ENCODE measurements at places on chromosomes 1 and 21.

- peak; percentile 79 for DNase-seq
Observed at GRCh38 chr1:228486596-228487335, 416 bp upstream of the RNF187 start.

GRCh38 chr1:226714148-226714547, 24.9 kb downstream of the ITPKB start:
- no peak for DNase-seq

DNA sequence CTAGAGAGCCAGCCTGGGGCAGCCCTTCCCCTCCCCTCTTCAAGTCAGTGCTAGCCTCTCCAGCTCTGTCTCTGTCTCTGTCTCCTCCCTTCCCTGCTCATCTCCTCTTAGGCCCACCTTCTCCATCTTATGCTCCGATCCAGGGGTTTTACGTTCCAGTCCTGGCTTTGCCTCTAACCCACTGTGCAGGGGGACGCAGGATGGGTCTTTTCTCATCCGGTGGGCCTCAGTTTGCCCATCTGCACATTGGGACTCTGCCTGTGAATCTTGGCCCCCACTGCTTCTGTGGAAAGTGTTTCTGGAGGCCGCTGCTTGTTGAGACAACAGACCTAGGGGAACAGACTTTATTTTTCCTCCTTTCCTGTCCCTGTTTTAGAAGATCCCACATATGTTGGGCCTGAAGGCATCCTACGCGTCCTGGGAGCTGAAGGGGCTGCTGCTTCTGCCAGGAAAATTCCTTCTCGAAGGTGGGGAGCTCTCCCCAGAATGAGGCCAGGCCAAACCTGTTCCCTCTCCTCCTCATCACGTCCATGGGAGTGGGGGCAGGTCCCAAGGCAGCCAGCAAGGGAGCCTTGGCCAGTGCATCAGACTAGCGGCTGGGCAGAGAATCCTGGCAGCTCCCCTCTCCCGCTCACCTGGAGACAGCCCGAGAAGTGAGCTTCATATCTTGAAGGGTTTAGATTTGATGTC, 99.5 kb upstream of the CSF3R start:
- no peak for DNase-seq

- DNase-seq, result no peak
Observed at GRCh38 chr1:160951443-160952128, 3.0 kb downstream of the ITLN2 start.

DNA sequence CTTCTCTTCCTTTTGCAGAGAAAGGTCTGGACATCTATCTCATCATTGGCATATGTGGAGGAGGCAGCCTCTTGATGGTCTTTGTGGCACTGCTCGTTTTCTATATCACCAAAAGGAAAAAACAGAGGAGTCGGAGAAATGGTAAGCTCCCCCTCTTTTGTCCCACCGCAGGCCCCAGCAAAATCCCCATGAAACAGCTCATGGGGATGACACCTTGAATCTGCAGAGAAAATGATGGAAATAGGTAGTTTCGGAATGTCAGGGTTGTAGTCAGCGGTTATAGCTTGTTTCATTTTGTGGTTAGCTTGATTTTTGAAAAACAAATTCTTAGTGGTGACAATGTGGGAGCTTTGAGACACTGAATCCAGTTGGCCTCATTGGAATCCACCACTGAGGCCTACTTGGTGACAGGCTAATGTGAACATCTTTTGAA, 10.3 kb downstream of the CD2 start:
- DNase-seq, result no peak

DNA sequence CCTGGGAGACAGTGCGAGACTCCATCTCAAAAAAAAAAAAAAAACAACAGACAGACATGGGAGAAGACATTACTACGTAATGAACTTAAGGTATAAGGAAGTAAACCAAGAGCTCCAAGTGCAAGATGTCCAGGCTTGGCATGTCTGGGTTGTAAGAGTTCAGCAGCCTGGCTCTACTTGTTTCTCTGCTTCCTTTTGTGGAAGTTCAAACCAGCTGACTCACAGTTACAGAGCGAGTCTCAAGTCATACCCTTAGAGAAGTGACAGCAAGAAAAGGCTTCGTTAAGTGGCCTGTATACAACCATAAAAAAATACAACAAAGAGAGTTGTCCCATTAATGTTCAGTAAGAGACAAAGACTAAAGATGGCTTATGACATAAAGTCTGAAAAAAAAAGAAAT, 1.3 kb downstream of the RIT1 start:
- DNase-seq, result no peak
